ENCODE measurements at places on chromosomes 7 and 10. TPM values are rescaled to one million over a fixed set of nuclear protein-coding genes. Genes with fewer than 3 reads are reported as not detected.

- no peak for DNase-seq
Measured at GRCh38 chr10:7412928-7413282, 2.1 kb upstream of the SFMBT2 start.

The ASCC1 gene
- total RNA-seq = 36.5 TPM

The PRPF18 gene
- total RNA-seq = 61.4 TPM

GRCh38 chr10:130888493-130888892 is 423.0 kb downstream of the TCERG1L start:
- DNase-seq = no peak

GRCh38 chr10:122163174-122164022 is 107.7 kb upstream of the BTBD16 start:
- DNase-seq = no peak
